ENCODE measurements at places on chromosomes 7 and 10. TPM values are rescaled to one million over a fixed set of nuclear protein-coding genes. Genes with fewer than 3 reads are reported as not detected.

DNA sequence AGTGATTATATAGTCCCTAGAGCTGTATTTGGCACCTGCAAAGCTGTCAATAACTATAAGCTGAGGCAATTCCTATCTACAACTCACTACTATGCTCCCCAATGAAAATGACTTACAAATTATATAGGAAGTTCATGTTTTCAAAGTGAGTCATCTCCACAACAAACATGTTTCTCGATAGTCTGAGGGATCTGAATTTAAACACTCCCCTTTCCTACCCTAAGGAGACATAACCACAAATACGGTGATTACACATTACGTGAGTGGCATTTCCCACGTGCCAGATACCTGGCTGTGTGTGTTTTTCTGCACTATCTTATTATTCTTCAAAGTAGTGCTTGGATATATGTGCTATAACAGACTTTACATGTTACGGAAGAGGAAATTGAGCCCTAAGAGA lies 122.5 kb upstream of the C1QL3 start:
- no peak overlapping the region for H3K4me3 ChIP-seq
- H3K27ac ChIP-seq, result no peak overlapping the region
- H3K4me1 ChIP-seq, result peaks cover 11% of the 10 kb centered on the region
- no peak for DNase-seq
- H3K36me3 ChIP-seq, result no peaks in the 10 kb centered on the region
- H3K27me3 ChIP-seq, result no peaks in the 10 kb centered on the region

Gene GFRA1
- 3.1 TPM for total RNA-seq

Gene OPN1SW
- 0.45 TPM for total RNA-seq

- no peaks in the 10 kb centered on the region for H3K36me3 ChIP-seq
- no peaks in the 10 kb centered on the region for H3K27me3 ChIP-seq
- no peaks in the 10 kb centered on the region for H3K4me1 ChIP-seq
Observed at GRCh38 chr7:114720725-114721124, 201.2 kb upstream of the MDFIC start.

DNA sequence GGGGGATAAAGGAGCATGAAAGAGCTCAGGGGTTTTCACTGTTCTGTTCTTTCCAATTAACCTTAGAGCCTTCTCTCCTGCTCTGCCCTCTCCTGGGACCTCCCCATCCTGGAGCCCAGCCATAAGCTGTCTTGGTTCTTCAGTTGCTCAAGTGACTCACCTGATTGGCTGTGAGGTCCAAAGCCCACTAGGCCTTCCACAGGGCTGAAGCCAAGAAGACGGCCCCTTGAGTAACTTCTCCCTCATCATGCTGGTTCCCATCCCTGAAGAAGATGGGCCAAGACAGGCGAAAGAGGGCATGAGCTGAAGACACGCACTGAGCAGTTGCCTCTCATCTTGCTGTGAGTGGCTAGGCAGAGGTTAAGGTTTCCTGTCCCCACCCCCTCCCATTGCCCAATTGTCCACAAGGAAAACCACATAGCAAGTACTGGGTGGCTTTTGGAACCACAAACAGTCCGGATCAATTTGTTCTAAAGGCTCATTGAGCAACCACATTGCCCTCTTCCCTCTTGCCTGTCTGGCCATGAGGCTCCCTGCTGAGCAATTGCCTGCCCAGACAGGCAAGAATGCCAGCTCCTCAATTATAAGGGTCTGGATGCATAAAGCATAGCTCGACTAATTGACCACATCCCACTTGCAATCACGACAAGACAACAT lies 43.9 kb upstream of the GPAM start:
- H3K4me1 ChIP-seq, result peaks cover 2% of the 10 kb centered on the region
- H3K27me3 ChIP-seq, result no peaks in the 10 kb centered on the region
- DNase-seq, result no peak
- no peaks in the 10 kb centered on the region for H3K36me3 ChIP-seq
